ENCODE measurements at places on chromosomes 1 and 21.

DNA sequence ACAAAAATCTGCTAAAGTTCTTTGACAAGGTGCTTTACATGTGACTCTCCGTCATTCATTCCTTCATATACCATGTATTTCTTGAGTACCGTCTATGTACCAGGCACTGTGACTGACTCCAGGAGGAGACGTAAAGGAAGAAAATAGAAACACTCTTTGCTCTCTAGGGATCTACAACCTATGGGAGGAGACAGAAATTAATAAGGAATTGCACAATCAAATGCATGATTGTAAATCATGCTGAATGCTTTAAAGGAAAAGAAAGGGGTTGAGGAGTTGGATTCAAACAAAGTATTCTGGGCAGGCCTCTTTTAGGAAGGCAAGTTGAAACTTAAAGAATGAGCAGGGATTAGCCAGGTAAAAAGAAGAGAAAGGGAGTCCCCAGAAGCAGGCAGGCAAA, 239.1 kb upstream of the FGGY start:
- no peak for DNase-seq

GRCh38 chr1:116203181-116203723, 92.1 kb downstream of the MAB21L3 start:
- DNase-seq: no peak

- no peak for DNase-seq
Observed at GRCh38 chr1:78370779-78371482, 119.8 kb upstream of the PTGFR start.

DNA sequence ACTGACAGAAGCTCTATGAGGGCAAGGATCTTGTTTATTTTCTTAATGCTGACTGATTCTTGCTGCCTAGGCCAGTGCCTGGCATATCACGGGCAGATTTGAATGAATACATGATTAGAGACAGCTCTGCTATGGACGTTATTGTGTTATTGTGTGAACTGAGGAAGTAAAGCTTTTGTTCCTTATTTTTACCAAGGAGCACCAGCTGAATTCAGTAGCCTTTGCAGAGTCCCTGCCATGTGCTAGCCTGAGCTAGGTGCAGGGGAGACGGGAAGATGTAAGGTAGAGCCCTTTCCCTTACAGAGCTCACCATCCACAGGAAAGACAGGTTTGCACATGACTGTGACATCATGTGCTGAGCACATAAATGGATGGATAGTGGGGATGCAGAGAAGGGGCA, 36.0 kb upstream of the SCMH1 start:
- no peak for DNase-seq

DNA sequence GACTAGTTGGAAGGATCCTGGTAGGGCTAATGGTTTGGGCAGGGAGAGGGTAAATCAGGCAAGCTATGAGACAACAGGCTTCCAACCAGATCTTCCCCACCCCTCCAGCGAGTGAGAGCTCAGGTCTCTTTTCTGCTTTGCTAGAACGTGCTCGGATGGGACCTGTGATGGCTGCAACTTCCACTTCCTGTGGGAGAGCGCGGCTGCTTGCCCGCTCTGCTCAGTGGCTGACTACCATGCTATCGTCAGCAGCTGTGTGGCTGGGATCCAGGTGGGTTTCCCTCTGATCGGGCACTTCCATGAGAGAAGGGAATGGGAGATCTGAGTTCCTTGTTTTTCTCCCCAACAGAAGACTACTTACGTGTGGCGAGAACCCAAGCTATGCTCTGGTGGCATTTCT, 14.0 kb upstream of the SARS1 start:
- DNase-seq: no peak

GRCh38 chr1:107788206-107789202, 176.5 kb downstream of the VAV3 start:
- no peak for DNase-seq

DNA sequence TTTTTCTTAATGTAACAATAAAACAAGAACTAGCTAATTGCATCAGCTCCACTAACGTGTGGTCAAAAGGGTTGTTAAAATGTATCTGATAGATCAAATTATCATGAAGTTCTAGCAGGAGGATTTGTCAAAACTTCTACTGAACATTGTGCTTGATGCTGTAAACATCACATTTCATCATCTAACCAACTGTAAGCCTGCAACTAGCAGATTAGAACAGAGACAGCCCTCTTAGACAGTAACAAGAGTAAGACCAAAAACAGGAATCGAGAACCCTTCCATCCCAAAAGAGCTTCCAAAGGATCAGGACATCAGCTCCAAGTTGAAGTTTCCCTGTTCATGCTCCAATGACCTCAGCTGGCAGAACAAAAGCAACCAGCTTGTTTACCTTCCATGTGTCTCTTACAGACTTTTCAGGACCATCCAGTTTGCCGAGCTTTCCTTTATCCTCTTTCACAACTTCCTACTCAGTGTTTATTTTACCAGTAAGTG, 44.6 kb downstream of the NIBAN1 start:
- DNase-seq: no peak

Data from NAMALWA (cell line).